ENCODE measurements at places on chromosomes 2 and 18. TPM values are rescaled to one million over a fixed set of nuclear protein-coding genes. Genes with fewer than 3 reads are reported as not detected.

Gene FSIP2
- polyA plus RNA-seq, result 0.04 TPM

Gene SP5
- polyA plus RNA-seq, result not detected

Gene DYNAP
- not detected for polyA plus RNA-seq

Gene RAB12
- polyA plus RNA-seq, result 9.2 TPM

Gene FAM124B
- polyA plus RNA-seq, result 119 TPM

Gene PDE1A
- polyA plus RNA-seq, result 0.43 TPM

Gene TTN
- polyA plus RNA-seq, result 0.10 TPM

Gene LRRC30
- not detected for polyA plus RNA-seq

Gene HOXD1
- 6.6 TPM for polyA plus RNA-seq

Gene DSG1
- not detected for polyA plus RNA-seq

Gene ZC3H15
- polyA plus RNA-seq, result 24.1 TPM

Gene QPCT
- polyA plus RNA-seq, result 17.2 TPM

Gene CD8B
- not detected for polyA plus RNA-seq

Gene REG3G
- not detected for polyA plus RNA-seq

Gene RIT2
- not detected for polyA plus RNA-seq

Gene SP140
- not detected for polyA plus RNA-seq

Gene PDE11A
- polyA plus RNA-seq, result 0.07 TPM

Gene AMMECR1L
- polyA plus RNA-seq, result 12.1 TPM

Gene LRATD1
- not detected for polyA plus RNA-seq

Gene KCNE4
- polyA plus RNA-seq, result 0.02 TPM

Gene TET3
- 3.4 TPM for polyA plus RNA-seq

Gene TP53I3
- 112 TPM for polyA plus RNA-seq

Gene KCNJ13
- polyA plus RNA-seq, result not detected

Gene KLF7
- polyA plus RNA-seq, result 32.8 TPM

Gene SKA1
- polyA plus RNA-seq, result 6.9 TPM

Gene IL1R2
- polyA plus RNA-seq, result not detected

Gene EFHD1
- polyA plus RNA-seq, result 0.18 TPM

Gene CTAGE1
- polyA plus RNA-seq, result not detected

Gene ACMSD
- not detected for polyA plus RNA-seq

Gene GYPC
- 4.3 TPM for polyA plus RNA-seq

Gene OXER1
- 0.19 TPM for polyA plus RNA-seq

Gene CXCR1
- not detected for polyA plus RNA-seq

Gene UGT1A3
- not detected for polyA plus RNA-seq

Gene ASNSD1
- 15.8 TPM for polyA plus RNA-seq

Gene CRYGD
- not detected for polyA plus RNA-seq

Gene TCF23
- polyA plus RNA-seq, result not detected

Gene ERMN
- not detected for polyA plus RNA-seq

Gene LRRFIP1
- polyA plus RNA-seq, result 39.2 TPM

Gene SPATA3
- not detected for polyA plus RNA-seq

Gene ZNF521
- 111 TPM for polyA plus RNA-seq
